ENCODE measurements at places on chromosomes 12 and 14.
A peak's percentile ranks its signal among the peaks of the same experiment; 100 is the strongest.

DNA sequence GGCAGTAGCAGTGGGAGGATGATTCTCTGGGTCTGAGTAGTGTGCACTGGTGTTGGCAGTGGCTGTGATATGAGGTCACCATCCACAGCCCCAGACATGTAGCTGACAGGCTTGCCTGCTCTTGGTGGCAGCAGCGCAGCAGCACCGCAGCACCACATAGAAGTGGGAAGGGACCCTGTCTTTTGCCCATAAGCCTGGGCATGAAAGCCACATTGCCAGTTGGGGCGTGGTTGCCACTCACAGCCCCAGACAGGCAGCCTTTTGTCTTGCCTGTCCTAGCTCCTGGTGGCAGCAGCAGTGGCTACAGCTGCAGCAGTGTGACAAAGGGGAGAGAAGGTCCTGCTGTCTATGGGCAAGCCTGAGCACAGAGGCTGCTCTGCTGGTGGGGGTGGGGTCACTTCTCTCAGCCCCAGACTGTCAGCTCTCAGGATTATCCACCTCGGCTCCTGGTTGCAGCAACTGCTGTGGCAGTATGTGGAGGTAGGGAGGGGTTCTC lies 71.5 kb downstream of the BRMS1L start:
- DNase-seq: peak; percentile 50

DNA sequence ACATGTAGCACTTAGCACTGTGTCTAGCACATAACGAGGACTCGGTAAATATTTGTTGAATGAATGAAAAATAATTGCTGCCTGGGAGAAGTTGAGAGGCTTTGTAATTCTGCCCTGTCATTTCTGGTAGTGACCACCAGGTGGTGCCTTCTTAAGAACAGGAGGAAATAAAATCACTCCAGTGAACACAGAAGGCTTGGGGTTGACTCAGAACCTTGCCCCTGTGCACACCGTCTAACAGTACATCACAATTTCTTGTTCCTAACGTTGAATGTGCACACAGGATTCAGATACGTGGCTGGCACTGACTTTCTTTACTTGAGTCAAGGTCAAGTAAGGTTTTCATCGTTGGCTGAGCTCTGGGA lies 91.8 kb downstream of the RGS6 start:
- DNase-seq: no peak

GRCh38 chr12:83086023-83086422 lies 399.3 kb downstream of the TMTC2 start:
- no peak for DNase-seq

- no peak for DNase-seq
Measured at GRCh38 chr14:22718091-22718490, 48.4 kb upstream of the OXA1L start.

GRCh38 chr14:98960617-98961013 lies 311.4 kb downstream of the BCL11B start:
- DNase-seq: no peak

DNA sequence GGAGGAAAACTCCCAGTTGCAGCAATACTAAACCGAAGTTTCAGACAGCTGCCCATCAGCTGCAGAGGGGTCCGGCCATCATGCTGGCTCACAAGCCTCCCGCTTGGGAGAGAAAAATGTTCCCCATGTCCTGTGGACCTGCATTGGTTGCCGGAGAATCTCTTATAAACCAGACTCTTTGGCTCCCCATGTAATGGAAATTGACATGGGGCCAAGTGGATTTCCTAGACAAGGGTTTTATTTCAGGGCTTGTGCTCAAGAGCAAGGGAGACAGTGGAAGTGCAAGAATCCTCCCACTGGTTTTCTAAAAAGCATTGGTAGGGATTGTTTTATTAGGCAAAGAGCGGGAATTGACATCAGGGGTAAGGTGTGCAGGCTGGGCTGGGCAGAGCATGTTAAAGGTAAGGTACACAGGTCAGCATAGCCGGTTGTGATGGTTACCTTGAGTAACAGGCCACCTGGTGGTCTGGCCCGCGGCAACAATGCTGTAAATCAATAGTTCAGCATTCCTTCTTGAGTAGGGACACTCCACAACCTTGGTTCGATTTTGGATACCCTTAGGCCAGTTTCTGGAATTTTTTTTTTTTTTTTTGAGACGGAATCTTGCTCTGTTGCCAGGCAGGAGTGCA lies 135.4 kb downstream of the UNC79 start:
- DNase-seq: no peak

GRCh38 chr14:82009076-82009475 lies 475.4 kb upstream of the SEL1L start:
- no peak for DNase-seq

- no peak for DNase-seq
Measured at GRCh38 chr12:89574736-89575208, 48.9 kb upstream of the POC1B start.

Data from caudate nucleus (tissue), 63 donors.